ENCODE measurements at places on chromosomes 3 and 15.

GRCh38 chr3:72786668-72787067 lies 61.6 kb downstream of the SHQ1 start:
- no peak for DNase-seq

DNA sequence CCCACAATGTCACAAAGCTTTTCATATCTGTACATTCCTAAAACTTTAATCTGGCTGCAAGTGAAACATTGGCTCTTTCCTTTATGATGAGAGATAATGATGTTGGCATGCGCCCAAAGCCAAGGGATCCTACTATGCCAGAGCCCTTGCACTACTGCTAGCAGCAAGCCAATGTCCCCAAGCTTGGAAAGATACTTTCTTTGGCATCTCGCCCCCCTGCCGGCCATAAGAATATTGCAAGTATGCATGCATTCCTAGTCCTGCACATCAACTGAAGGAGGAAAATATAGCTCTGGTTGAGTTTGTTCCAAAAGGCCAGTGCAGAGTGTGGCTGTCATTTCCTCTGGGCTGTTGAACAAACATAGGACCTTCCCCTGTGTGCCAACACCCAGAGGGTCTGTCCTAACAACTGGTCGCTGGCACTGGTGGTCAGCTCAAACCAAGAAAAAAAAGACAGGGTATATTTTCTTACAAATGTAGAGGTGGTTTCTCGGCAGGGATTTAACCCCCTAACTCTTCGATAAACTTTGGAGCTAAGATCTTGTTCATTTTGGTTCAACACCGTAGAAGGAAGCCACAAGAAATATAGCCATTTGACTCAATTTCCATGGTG lies 120.9 kb upstream of the ZBED2 start:
- peak; percentile 30 for DNase-seq

DNA sequence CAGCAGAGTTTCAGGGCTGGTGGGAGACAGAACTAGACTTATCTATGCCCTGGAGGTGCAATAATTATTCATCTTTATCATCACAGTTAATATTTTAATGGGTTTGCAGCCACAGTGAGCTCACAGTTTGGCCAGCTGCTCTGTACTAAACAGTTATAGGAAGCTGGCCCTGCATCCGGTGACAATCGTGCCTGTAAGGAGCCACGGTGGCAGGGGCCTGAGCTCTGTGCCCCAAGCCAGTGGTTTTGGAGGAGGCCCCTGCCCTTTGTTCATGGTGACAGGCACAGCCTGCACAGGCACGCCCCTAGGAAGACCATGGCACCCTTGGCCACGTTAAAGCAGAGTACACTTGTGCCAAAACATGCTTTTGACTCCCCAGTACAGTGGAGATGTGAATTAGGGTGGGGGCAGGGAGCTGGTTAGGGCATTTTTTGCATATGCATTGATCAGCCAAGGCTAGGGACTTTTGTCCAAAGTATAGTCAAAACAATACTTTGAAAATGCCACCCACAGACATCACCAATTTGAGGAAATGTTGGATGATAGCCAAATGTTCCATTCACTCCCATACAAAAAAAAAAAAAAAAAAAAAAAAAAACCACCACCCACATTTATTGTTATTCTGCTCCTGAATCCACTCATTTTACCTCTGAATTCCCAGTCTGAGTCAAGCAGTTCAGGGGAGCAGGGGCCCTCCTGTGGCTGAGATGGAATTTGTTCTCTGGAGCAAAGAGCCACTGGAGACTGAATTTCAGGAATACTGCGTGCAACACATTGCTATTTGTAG lies 3.4 kb upstream of the RFTN1 start:
- no peak for DNase-seq

GRCh38 chr15:65841121-65841930 lies 28.0 kb upstream of the RAB11A start:
- no peak for DNase-seq

DNA sequence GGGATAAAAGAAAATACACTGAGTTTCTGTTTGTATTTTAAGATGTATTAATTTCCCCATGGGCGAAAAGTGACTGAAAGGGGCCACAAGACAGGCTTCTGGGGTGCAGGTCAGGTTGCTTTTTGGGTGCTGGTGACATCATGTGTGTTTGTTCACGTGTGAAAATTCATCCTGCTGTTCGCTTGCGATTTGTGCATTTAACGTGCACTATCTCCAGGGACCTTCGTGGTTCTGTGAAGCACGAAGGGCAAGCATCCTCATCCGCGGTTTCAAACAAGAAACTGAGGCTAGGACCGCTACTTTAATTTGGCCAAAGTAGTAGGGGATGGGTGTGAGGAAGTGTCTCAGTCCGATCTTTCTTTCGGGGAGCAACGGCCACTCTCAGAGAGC lies 1.6 kb upstream of the SMAD6 start:
- no peak for DNase-seq

DNA sequence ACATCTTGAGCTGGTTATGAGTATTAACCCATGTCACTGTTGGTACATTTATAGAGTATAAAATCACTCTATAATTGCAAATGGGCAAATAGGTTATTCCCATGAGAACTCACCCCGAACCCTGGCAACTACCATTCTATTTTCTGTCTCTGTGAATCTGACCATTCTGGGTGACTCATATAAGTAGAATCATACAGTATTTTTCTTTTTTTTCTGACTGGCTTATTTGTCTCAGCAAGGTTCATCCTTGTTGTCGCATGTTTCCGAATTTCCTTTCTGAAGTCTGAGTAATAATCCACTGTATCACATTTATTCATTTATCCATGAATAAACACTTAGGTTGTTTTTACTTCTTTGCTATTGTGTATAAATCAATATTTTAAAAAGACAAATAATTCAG lies 59.9 kb upstream of the CHRM5 start:
- DNase-seq: no peak

- DNase-seq: no peak
Observed at GRCh38 chr15:68217341-68217740, 12.2 kb downstream of the CLN6 start.

DNA sequence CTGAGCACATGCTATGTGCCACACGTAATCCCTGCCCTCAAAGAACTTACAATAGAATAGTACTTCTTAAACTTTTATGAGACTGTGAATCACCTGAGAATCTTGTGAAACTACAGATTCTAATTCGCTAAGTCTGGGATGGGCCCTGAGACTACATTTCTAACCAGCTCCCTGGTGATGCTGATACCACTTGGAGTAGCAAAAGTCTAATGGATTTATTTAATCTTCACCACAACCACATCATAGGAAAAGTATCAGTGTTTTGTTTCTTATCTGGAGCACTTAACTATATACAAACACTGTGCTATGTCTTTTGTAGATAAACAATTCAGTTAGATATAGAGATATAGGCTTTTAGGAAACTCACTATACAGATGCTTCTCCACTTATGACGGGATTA lies 23.8 kb upstream of the TCF12 start:
- DNase-seq: no peak

DNA sequence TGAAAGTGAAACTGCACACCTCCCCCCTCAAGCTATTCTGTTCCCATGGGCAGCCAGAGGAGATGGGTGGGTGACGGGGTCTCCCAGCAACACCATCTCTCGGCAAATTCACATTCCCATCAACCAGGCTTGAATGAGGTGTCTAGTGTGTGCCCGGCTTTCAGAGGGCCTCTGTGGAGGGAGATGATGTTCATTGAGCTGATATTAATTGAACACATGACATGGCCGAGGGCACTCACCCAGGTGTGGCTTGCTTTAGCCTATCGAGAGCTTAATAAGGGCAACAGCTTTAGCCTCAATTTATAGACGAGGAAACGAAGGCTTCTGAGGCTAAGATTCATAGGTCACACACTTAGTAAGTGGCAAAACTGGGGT lies 288.0 kb downstream of the UACA start:
- no peak for DNase-seq

GRCh38 chr3:128416578-128417211 lies 50.0 kb downstream of the DNAJB8 start:
- DNase-seq: no peak

Data from central memory CD4-positive, alpha-beta T cell (primary cell).